ENCODE measurements at places on chromosomes 5 and 9. TPM values are rescaled to one million over a fixed set of nuclear protein-coding genes. Genes with fewer than 3 reads are reported as not detected.

DNA sequence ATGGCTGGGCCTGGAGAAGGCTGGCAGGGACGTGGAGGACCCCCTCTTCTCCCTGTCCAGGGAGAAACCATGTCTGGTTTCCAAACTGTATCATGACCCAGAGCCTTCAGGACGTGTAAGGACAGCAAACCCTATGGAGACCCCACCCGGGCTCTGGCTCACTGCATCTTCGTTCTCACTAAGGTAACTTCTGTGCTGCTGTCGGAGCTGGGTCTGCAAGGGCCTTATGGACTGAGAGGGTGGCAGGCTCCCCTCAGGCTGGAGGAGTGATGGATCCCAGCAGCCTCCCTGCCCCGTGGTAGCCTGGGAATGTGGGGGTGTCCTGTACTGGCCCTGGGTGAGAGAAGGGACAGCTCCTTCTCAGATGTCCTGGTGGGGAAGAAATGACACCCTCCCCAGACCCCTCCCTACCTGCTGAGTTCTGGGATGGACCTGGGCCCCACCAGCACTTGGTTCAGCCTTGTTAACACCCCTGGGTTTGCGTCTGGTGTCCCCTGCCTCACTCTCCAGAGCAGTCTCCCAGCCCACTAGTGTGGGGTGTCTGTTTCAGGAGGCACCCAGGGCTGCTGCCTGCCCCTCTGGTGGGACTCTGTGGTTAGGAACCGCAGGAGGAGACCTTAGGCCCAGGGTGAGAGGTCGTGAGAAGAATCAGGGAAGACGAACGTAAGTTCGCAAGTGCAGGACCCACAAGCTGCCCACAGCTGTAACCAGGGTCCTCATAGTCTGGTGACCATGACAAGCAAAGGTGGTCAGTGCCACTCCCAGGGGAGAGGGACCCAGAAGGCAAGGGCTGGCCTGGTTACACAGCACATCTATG is 6.6 kb downstream of the SPATA31E1 start:
- DNase-seq: no peak

BTNL8 gene
- polyA plus RNA-seq: not detected

DNA sequence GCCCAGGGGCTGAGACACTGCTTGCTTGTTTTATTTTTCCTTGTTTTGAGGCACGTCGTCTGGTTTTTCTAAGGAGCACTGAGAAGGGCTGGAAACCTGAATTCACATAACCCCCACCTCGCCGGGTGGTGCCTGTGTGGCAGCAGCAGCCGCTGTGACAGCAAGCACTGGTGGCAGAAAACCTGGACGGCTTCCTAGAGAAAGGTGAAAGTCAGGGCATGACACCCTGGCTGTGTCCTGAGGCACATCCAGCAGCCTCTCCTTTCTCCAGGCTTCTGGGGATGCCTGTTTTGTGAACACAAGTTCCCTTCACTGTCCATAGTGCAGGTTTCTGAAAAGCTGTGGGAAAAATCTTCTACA is 29.2 kb downstream of the MRPL36 start:
- no peak for DNase-seq

GRCh38 chr5:14213813-14214585 is 70.9 kb downstream of the TRIO start:
- no peak for DNase-seq

CDX1 gene
- polyA plus RNA-seq: 0.30 TPM

DNA sequence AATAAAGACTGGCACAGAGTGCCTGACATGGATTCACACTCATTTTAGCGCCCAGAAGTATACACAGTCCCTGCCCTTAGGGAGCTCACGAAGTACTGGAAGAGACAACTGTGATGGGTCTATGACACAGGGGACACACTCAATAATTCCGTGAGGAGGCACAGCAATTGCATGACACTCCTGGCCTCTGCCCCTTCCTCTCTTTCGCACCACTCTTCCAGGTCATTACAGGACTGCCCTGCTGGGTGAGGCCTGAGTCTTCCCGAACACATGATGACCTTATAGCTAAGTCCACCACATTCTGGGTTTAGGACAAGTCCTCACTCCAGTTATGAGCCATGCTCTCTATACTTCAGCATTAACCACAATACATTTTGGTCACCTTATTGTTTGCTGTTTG is 134.7 kb downstream of the GNA14 start:
- no peak for DNase-seq

- no peak for DNase-seq
These were observed 448.0 kb downstream of the CCDC171 start for GRCh38 chr9:16000811-16001210.

- DNase-seq: no peak
These were observed 697.3 kb downstream of the CETN3 start for GRCh38 chr5:89712134-89712700.

- DNase-seq: no peak
These were observed 32.6 kb upstream of the TTLL11 start for GRCh38 chr9:122125509-122126330.

- no peak for DNase-seq
These were observed 11.9 kb downstream of the GRIN1 start for GRCh38 chr9:137150617-137151457.

FBP2 gene
- polyA plus RNA-seq: not detected

GRCh38 chr5:178557416-178557815 is 32.8 kb downstream of the COL23A1 start:
- no peak for DNase-seq

DMGDH gene
- polyA plus RNA-seq: 1.7 TPM

SVEP1 gene
- 34.8 TPM for polyA plus RNA-seq

DNA sequence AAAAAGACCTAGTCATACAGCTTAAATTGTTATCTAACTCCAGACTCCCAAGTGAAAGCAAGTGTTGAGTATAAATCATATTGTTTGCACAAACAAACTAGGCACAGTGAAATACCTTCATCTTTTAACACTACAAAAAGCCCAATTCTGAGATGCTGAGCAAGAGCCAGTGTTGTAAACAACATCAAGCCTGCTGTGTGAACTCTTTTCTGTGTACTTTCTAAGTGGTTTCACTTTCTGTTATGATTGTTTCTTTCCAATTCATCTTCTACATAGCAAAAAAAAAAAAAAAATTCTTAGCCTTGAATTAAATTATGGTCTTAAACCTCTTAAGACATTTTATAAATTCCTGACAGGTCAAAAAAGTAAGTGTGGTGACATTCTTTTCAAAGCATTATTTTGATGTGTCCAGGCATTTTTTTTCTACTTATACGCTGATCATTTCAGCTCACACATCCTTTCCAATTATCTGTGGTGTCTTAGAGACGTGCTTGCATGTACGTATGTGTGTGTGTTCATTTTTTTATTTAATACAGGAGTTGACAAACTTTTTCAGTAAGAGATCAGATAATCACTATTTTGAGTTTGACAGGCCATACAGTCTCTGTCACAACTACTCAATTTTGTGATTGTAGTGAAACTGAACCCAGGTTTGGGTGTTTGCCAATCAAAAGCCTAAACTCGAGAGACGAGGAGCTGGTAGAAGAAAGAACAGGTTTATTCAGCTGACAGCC is 556.1 kb downstream of the CDH9 start:
- DNase-seq: no peak

DNA sequence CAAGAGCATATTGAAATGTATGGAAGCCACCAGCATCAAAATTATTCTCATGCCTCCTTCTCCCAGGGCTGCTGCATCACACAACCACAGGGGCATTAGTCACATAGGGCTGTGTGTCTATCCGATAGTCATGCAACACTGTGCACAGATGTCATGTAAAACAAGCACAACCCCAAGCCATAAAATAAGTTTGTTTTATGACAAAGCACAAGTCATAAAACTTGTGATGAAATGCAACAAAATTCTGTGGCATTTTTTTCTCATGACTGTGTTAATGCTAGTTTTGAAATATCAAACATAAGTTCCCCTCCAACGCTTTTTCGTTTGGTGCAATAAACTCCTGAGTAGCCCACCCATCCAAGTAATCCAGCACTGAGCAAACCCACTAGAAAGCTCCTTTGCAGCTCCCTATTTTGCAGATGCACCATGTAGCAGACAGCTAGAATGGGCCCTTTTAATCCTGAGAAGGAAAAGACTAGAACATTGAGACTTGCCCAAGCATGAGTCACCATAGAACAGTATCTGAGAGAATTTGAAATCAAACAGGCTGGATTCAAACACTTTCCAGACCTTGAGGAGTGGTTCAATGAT is 93.3 kb upstream of the ZNF366 start:
- DNase-seq: peak; percentile 44

MCC gene
- polyA plus RNA-seq: 17.0 TPM

GRCh38 chr9:105076729-105077128 is 148.8 kb upstream of the ABCA1 start:
- no peak for DNase-seq

DNA sequence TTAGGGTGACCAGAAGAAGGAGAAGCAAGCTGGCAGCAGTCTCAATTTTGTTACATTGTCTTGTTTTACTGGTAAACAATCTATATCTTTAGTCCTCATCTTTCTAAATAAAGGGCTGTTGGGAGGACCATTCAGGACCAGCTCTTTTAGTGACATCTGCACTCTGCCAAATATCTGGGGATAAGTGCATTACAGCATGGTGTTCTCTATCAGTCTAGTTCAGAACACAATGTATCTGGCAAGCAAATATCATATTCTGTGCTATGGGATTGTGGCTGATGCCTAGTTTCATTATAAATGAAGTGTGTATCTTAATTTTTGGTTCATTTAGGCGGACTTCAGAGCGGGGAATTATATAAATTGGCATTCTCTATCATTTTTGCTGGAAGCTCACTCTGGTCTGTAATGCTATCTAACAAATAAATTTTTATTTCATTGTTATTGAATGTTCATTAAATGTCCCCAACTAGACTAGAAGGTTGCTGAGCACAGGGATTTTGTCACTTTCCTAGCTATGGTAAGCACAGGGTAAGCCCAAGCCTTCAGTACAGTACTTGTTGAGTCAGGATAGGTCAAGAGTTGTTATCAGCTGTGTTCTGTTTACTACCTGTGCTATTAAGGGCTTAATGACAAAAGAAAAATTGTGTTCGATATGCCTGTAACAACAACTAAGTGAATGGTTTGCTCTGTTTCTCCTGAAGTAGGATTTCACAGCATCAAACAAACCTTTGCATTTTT is 11.9 kb downstream of the WDR31 start:
- DNase-seq: no peak

- DNase-seq: no peak
These were observed 27.6 kb downstream of the DAP start for GRCh38 chr5:10733426-10733825.

DNA sequence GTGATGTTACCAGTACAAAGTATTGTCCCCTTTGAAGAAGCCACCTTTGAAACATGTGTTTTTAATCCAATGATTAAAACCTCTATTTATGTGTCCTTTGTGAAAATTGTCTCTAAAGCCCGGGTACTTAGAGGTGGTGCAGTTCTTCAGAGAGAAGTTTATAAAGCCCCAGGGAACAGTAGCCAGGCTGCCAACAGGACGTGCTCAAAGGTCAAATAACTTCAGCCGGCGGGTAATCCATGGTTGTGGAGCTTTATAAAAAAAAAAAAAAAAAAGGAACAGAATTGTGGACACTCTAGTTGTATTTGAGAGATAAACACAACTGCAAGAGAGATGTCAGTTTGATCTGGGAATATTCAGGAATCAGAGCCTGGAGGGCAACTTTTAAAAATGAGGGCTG is 57.9 kb upstream of the CTNND2 start:
- no peak for DNase-seq

- peak; percentile 83 for DNase-seq
These were observed 112.2 kb downstream of the RPS23 start for GRCh38 chr5:82165740-82166530.

DNA sequence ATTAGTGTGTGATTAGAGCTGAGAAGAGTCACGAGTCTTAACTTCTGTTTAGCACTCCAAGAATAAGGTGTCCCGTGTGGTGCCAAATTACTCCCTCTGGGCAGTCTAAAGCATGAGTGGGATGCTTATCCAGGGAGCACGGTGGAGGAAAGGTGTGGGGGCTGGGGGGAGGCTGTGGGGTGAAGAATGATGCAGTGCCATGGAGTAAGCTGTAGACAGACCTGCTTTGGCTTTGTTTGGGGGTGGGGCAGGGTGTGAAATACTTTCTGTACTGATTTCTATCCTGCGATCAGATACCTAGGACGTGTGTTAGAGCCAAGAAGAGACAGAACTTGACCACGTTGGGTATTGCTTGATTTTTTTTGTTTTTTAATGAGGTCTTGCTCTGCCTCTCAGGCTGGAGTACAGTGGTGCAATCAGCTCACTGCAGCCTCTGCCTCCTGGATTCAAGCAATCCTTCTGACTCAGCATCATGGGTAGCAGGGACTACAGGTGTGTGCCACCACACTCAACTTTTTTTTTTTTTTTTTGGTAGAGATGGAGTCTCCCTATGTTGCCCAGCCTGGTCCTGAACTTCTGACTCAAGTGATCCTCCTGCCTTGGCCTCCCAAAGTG is 232.8 kb downstream of the MAN2A1 start:
- no peak for DNase-seq

LSM11 gene
- 2.5 TPM for polyA plus RNA-seq

DNA sequence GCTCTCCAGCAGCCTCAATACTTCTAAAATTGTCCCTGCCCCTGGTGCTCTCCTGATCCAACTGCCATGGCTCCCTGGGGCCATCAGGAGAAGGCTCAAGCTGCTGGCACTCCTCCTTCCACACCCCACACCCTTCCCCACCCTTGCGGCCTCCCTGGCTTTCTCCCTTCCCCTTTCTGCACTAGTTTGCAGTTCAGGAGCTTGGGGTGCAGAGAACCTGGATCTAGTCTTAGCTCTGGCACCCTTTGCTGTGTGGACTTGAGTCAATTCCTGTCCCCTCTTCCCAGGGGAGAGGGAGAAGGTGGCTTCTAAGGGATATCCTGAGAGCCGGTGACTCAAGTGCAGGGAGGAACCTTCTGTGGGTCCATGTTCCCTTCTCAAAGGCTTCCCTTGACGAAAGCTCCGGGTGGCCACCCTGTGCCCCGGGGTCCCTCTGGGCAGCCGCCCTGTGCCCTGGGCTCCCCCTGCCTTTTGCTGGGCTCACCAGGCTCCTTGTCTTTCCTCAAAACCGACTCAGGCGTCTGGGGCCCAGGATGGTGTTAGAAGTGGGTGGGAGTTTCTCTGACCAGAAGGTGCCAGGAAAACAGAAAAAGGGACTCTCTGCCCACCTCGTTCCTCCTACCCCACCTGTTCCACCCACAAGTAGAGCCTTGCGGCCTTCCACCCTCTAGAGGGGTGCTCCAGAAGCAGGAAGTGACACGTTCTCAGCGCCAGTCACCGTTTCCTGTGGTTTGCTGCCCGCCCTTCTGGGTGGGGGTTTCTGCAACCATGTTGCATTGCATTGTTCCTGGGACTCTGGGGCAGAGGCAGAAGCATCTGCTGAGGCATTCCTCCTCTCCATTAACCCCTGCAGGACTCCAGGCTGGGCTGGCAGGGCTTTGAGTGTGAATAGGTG is 15.0 kb downstream of the GLIPR2 start:
- DNase-seq: no peak

- no peak for DNase-seq
These were observed 48.2 kb downstream of the DAB2IP start for GRCh38 chr9:121699571-121700164.

- no peak for DNase-seq
These were observed 50.2 kb upstream of the ZFAND5 start for GRCh38 chr9:72415163-72415562.

Data from AG04450 (cell line).